Stimulated activated CD8-positive, alpha-beta memory T cell treated with anti-CD3 and anti-CD28 coated beads, Interleukin-7, amount 100 ng/mL, for 48 hours (primary cell): ENCODE measurements at places on chromosomes 5 and 9.

DNA sequence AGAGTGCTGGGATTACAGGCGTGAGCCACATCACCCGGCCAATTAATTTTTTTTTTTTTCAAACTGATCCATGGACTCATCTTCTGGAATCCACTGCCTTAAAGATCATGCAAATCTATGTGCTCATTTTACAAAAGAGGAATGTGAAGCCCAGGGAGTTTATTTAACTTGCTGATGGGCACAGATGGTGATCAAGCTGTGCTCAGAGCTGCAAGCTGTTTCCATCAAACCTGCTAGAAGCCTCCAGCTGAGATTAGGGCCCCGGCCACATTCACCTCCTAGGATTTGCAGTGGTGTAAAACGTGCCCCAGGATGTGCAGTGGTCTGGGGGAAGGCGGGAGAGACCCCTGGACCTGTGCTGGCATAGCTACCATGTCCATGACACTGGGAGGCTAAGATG lies 56.1 kb upstream of the TUT7 start:
- no peak for DNase-seq

GRCh38 chr9:128048663-128049062 lies 18.5 kb downstream of the NAIF1 start:
- DNase-seq: no peak

DNA sequence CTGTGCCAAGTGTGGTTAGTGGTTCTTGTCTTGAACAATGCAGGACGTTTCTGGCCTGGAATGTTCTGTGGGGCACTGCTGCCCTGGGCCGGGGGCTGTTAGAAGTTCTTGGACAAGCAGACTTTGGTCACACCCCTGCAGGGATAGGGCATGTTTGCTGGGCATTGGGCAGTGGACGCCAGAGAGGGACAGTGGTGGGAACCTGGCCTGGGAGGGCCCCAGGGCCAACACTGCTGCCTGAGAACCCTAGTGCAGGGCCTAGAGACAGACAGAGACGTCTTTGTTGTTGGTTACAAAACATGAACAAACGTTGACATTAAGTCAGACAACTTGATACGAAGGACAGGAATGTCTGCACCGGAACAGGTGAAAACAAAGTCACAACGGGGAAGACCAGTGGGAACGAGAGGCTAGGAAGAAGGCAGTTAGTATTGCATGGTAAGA lies 57.0 kb downstream of the WNK2 start:
- no peak for DNase-seq

DNA sequence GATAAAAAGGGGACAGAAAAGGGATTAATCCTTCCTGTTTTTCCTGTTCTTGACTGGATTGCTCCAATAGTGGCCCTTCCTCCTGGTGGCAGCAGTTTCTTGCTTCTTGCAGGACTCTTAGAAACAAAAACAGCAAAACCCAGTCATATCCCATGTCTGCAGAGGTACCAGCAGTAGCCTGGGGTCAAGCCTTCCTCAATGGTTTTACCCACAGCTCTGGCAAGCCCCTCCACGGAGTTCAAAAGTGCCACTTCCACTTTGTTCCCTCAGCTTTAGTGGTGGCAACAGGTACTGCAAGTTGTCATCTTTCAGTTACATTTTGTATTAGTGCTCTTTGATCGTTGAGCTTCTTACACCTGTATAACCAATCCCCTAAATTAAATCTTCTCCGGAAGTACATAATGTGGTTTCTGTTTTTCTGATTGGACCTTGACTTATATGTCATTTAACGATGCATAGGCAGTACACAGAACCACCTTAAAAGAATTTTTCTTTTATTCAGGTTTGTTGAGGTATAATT lies 8.7 kb upstream of the RANBP6 start:
- no peak for DNase-seq

DNA sequence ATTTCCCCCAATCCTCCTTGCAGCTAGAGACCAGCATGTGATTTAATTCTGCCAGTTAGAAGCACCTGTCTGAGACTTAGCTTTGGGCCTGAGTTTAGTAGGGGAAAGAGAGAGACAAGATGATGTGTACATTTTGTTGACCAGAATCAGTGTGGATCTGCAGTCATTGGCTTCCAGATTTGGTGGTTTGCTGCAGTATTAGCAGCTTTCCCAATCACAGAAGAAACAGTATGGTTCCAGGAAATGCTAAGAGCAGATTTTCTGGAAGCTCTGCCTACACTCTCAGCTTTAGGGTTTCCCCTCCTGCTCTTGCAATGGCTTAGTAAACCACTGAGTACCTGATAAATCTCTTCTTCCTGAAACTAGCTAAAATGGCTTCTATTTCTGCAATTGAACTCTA lies 48.8 kb upstream of the FREM1 start:
- no peak for DNase-seq

DNA sequence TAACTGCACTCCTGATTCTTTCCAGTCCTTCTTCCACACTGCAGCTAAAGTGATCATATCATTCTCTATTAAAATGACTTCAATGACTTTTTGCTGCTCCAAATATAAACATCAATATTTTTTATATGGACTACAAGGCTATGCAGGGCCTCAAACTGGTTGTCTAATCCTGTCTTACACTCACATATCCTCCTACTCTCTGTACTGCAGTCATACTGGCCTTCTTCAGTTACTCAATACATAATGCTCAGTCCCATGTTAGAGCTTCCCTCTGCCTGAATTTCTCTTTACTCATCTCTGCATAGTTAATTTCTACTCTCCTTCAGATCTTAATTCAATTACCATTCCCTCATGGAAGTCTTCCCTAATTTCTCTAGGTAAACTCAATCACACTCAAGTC lies 3.4 kb downstream of the MEIKIN start:
- DNase-seq: no peak

- no peak for DNase-seq
Measured at GRCh38 chr5:9460885-9461645, 84.8 kb downstream of the SEMA5A start.

GRCh38 chr9:73180403-73180802 lies 28.7 kb downstream of the ANXA1 start:
- DNase-seq: no peak

DNA sequence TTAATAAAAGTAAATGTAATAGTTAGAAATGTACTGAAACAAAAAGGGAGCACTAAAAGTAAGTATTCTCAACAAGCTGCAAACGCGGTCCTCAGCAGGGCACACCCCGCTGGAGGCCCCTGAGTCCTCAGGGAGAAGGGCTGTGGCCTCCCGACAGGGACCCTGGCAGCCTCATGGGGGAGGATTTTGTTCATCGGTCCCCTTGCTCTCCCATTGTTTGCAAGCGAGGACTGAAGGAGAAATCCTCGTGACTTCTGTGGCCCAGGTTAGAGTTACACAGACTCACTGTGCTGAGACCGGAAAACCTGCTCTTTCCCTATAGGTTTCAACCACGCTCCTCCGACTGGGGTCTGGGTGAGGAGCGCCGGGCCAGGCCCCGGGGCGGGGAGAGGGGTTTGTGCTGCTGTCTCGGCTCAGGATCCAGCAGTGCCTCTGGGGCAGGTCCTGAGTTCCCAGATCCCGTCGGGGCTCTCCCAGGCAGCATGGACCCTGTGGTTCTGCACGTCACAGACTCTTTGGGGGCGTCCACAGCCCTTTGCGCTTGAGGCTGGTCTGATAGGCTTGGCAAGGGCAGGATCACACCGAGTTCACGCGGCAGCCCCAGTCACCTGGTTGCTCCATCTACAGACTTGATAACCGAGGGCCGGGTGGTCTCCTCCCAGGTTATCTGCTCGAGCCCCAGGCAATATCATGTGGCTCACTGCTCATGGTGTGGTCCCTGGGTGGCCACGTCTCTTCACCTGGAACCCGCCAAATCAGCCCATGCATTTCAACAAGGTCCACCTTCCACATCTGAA lies 38.8 kb downstream of the MRPL36 start:
- DNase-seq: no peak

DNA sequence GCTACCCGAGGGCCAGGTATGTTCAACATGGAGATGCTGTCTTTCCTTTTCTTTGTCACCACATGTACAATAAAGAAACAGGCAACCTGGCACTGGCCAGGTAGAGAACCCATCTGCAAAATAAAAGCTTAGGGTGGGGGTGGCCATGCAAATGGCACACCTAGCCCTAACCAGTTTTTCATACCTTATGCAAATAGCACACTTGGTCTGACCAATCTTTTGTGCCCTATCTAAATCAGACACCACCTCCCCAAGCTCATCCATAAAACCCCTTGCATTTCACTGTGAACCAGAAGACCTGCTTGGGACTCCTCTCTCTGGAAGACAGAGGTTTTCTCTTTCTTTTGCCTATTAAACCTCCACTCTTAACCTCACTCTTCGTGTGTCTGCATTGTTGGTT lies 33.9 kb downstream of the JAKMIP2 start:
- DNase-seq: no peak
